A172 (cell line): ENCODE measurements at places on chromosomes 3 and 15.

DNA sequence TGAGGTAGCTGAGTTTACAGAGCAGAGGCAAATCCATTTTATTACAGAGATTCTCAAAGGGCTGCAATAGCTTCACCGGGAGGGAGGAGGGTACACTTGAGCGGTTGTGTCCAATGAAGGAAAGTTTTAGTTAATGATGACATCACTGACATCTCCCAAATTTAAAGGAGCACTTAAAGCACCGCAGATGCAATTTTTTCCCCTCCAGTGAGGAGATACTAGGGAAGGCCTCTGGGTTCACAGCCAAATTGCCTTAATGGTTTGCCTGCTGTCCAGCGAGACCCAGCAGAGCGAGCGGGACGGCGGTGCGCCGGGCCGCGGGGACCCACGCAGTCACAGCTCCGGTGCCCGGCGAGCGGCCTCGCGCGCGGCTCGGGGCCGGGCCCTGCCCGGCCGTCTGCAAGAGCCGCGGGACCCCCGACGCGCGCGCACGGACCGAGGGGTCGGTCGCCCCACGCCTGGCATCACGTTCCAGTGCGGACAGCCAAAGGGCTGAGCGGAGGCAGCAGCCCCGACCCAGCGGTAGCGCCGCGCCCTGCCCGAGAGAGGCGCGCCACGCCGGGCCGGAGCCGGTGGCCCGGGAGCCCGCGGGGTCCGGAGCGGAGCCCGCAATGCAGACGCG is 160.5 kb upstream of the CHRNA7 start:
- no peak for DNase-seq

DNA sequence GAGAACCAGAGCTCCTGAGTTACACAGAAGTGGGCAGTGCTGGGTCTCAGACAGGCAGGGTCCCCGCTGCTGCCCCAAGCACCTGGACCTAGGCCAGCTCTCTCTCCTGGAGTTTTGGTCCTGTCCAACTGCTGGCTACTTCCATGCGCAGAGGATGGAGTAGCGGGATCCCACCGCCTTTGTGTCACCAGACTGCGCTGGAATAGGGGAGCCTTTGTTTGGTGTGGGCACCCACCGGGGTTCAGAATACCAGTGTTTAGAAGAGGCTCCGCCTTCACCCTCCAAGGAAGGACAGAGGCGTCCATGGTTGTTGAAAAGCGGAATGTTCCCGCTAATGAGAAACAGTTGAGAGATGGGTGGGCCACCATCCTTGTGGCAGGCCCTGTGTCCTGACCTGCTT is 154.4 kb downstream of the DNAJB8 start:
- DNase-seq = no peak

- DNase-seq = no peak
These were observed 35.7 kb downstream of the DNAH1 start for GRCh38 chr3:52351762-52352368.

GRCh38 chr15:90571063-90571541 is 41.4 kb downstream of the CRTC3 start:
- peak; percentile 87 for DNase-seq

DNA sequence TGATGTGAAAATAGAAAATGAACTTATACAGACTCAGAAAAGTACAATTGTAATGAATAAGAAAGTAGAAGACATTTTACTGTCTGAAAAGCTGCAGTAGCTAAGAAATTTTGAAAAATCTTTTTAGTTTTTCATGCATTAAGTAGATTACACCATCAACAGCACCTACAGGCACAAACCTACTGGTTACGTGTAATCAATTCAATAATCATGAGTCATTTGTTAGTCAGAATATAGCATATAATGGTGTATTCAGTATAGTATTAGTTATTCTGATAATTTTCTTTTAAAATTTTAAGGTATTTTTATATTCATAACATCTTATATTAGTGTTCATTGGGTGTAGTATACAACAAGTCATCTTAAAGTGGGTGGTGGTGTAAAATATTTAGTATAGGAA is 550.5 kb upstream of the GBE1 start:
- no peak for DNase-seq

DNA sequence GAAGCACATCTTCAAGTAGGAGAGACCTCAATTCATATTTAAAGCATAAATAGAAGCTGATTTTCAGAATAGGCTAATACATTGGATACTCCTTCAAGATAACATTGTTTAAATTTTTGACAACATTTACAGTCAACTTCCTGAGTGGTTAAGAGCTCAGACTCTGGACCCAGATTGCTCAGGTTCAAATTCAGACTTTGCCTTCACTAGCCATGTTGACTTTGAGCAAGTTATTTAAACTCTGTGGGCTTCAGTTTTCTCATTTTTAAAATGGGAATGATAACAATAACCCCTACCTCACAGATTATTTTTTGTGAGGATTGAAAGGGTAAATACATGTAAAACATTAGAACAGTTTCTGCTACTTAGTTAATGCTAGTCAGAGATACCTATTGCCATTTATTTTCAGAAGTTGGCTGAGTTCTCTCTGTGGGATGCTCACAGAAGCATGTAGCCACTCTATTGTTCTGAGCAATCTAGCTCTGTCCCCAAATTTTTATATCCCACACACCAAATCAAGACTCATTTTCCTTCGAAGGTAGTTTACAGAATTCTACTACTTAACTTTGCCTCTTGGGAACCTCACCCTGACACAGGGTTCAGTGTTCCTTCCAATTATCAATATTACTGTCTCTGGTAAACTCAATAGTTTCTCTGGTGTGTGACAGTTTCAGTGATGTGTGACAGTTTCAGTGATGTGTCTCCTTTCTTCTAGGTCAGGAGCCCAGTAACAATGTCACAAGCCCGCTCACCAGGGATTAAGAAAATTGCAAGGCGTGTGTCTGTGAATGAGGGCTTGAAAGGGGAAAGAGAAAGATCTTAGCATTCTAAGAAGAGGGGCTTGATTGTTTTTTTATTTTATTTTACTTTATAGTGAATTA is 79.4 kb upstream of the OSTN start:
- no peak for DNase-seq

- DNase-seq = no peak
These were observed 117.4 kb downstream of the ATG7 start for GRCh38 chr3:11389386-11390268.

- no peak for DNase-seq
These were observed 150.8 kb downstream of the ZNF609 start for GRCh38 chr15:64611085-64611725.

DNA sequence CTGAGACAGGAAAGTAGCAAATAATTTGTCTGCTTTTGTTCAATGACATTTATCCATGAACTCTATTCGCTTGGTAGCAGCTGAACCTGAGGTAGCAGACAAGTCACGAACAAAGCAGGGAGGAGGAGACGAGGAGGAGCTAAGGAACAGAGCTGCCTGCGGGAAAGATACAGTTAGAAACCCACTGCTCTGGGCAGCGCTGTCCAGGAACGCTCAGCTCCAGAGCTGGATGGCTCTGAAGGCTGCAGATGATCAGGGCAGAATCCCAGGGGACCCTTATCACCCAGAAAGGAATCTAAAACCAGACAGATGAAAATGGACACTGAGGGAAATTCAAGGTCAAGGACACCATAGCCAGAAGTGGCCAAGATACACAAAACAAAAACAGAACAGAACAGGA is 257.8 kb downstream of the CD47 start:
- DNase-seq = no peak

DNA sequence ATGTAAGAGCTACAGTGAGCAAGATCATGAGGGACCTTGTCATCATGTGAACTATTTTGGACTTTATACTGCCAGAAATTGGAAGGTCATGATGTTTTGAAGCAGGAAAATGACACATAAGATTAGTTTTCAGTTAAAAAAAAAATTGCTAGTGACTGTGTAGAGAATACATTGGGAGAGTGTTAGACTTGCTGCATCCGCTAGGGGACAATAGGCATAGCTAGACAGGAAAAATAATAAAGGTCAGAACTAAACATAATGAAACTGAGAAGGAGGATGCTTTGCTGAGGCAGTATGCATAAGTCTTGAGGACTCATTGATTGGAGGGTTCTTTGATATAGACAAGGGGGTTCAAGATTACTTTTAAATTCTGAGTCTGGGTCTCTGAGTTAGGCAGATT is 275.8 kb upstream of the KCNH8 start:
- no peak for DNase-seq

DNA sequence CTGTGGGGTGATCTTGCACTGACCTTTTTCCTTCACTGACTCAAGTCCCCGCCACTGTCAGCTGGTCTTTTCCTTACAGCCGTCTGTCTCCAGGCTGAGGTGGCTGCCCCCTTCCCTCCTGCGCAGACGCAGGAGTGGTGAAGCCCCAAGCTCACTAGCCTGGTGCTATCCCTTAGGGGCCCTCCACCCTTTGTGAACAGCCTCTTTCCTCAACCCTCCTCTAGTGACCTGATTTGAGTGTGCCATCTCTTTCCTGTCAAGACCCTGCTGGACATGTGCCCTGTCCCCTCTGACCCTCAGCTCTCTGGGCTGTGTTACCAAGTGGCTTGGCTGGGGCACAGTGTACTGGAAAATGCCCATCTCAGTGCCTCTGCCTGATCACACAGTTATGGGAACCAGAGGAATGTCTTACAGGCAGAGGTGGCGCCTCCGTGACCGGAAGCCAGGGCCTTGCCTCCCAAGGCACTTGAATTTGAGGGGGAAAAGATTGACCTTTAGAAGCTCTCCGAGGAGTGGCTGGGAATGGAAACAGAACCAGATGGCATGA is 8.7 kb downstream of the KBTBD13 start:
- DNase-seq = no peak

- no peak for DNase-seq
These were observed 6.7 kb downstream of the VGLL3 start for GRCh38 chr3:86984271-86984670.

DNA sequence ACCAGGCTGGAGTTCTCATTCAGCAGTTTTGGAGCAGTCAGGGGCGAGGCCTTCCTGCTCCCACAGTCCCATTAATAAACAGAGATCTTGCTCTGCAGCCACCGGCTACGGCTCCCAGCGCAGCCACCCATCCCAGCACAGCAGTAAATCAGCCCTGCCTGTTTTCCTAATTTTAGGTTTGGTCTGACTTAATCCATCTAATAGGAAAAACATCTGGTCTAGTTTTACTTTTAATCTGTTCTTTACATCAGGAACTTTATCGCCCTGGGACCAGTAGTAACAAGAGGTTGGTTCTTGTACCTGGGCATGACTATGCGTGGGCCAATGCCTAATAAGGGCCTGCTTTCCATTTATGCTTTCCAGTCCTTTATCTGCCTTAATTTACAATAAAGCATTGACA is 264.0 kb upstream of the DPH6 start:
- DNase-seq = no peak

DNA sequence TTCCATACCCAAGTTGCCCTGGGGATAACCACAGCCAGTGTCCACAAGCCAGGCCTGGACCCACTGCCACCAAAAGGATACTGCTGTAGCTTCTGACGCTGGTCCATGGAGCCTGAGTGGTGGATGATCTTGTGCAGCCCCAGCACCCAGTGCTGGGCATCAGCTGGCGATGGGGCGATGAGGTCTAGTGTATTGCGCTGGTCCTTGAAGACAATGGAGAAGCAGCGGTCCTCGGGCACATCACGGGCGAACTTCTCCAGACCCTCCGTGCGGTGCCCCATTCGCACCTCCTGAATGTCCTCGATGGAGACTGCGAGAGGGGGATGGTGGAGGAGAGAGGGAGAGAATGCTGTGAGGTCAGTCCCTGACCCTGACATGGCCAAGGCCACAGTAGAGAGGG is 13.0 kb downstream of the PLCD1 start:
- DNase-seq = no peak

DNA sequence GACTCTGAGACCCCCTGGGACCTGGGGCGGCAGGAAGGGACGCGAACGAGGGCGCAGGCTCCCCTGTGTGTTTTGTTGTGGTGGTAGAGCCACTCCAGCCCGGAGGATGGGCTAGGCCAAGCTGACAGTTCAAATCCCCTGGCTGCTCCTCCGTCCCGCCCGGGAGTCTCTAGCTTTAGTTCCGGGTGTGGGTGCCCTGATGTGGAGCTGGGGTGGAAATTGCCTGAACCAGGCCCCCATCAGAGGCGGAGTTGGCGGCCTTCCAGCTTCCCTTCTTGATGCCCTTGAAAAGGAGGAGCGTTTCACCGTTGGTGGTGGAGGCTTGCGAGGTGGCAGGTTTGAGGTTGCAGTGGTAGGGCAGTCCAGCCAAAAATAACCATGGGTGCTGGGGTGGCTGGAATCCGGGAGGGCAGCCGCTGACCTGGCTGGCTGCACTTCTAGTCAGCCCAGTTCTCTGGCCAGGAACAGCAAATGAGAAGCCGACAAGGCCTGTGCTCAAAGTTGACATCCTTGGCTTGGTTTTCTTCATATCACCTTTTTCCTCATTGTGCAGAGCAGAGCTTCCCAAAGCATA is 817 bp downstream of the CLK3 start:
- peak; percentile 59 for DNase-seq

GRCh38 chr3:155772801-155773200 is 27.9 kb upstream of the PLCH1 start:
- no peak for DNase-seq

GRCh38 chr3:161284989-161285388 is 63.9 kb downstream of the NMD3 start:
- DNase-seq = no peak

- no peak for DNase-seq
These were observed 46.2 kb upstream of the FOXP1 start for GRCh38 chr3:71629711-71630110.

DNA sequence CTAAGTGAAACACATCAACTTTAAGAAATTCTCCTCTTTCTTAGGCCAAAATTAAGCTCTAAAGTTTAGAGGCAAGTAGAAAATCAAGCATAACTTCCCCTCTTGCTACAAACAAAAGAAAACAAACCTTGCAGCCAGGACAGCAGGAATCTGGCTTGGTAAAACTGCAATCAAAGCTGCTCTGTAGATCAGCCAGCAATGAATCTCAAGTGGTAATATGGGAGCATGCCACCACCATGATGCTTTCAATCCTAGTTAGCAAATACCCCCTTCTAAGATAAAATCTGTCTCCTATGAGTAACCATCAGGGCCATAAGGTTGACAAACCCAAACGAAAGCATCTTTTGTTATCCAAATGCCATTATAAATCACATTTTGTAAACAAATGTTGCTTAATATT is 208.3 kb upstream of the PLSCR5 start:
- DNase-seq = no peak

DNA sequence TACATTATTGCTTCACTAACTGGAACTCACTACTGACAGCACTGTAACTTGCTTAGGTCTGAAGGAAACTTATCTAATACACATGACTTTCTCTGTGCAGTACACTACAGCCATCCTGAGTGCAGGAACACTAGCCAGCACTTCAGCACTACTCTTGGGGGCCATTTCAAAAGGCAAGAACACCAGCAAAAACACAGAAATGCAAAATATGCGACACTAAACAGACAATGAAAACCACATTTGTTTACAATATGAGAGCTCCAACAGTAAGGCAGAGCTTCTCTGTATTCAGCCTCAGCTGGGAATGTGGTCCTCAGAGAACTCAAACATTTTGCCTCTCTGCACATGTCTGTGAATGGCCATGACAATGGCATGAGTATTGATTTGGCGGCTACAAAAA is 109.6 kb downstream of the ARRDC4 start:
- DNase-seq = no peak
